AML-193 (cell line): ENCODE measurements at places on chromosomes 13 and 19.

DNA sequence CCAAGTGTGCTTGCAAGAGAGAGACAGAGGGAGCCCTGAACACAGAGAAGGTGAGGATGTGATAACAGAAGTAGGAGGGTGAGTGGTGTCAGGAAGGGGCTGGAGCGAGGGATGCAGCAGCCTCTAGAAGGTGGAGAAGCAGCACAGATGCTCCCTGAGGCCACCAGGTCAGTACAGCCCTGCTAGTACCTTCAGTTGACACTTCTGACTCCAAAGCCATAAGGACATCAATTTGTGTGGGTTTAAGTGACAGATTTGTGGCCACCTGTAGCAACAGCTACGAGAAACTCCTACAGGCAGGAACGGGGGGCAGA lies 6.9 kb downstream of the ERICH4 start:
- DNase-seq = no peak

GRCh38 chr13:102440259-102440936 lies 38.5 kb upstream of the FGF14 start:
- DNase-seq = no peak

- DNase-seq = no peak
Observed at GRCh38 chr19:17468302-17469091, 1.8 kb upstream of the SLC27A1 start.

DNA sequence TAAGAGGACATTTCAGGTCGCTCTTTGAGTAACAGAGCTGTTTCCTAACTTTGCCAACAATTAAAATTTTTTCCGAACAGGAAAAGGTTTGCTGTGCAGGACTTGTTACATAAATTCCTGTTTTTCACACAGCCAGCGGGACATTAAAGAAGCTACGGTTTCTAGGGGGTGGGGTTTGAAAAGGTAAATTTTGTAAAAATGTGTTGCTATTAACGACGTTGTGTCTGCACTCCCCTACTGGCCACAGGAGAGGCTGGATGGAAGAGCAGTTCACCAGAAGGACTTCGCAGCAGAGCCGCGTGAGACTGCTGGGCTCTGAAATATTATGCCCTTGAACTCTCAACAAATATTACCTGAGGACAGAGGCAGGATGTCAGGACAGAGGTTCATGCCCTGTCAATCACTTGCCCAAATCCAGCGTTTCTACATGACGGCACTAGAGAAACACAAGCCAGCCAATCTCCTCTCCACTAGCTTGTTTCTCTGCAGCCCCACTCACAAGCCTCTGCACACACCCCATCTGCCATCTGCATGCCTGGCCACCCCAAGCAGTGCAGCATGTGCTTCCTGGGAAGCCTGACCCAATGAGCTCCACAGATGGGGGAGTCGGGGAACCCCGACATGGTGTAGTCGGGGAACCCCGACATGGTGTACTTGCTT lies 102.0 kb downstream of the FOXO1 start:
- no peak for DNase-seq

- no peak for DNase-seq
Observed at GRCh38 chr19:15250640-15250993, 18.4 kb upstream of the EPHX3 start.

GRCh38 chr13:96053003-96053703 lies at the start of gene UGGT2:
TSS of gene UGGT2 (minus strand) at chr13:96053401. CDS start at chr13:96053312, 89 bp downstream.
- no peak for DNase-seq

- DNase-seq = no peak
Observed at GRCh38 chr19:57245959-57246358, 5.5 kb downstream of the ZNF805 start.

- DNase-seq = no peak
Observed at GRCh38 chr19:20167020-20167644, at the start of gene ZNF486. TSS of gene ZNF486 (plus strand) at chr19:20167214. CDS start at chr19:20167331, 117 bp downstream.

GRCh38 chr19:17205237-17206140 lies 9.7 kb upstream of the USE1 start:
- DNase-seq = peak; percentile 31

GRCh38 chr13:101231751-101232428 lies 184.4 kb downstream of the NALCN start:
- no peak for DNase-seq

GRCh38 chr19:23093832-23094231 lies 23.0 kb upstream of the ZNF730 start:
- DNase-seq = no peak
